ENCODE measurements at places on chromosomes 16 and 17.

DNA sequence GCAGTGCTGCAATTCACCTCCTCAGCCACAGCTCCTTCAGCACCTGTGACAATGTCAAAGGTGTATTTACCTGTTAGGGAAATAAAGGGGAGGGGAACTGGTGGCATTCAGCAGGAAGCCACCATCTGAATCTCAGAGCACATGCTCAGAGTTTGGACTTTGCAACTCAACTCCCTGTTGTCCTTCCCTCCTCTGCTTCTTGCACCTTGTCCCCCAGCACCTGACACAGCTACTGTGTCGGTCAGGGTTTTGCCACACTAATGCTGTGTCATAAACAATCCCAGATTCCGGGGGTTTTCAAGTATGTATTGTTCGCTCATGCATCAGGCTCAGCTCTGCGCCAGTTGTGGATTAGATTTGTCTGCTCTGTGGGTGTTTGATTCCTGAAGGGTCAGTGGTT lies 43.7 kb downstream of the HSBP1 start:
- no peak for DNase-seq

GRCh38 chr17:64448665-64449512 lies at the start of gene MILR1:
Gene MILR1 (plus strand): TSS chr17:64449115. CDS start chr17:64449169, 54 bp downstream.
- peak; percentile 58 for DNase-seq

GRCh38 chr17:13410874-13411273 lies 190.9 kb downstream of the HS3ST3A1 start:
- DNase-seq: no peak

- DNase-seq: peak; percentile 33
These were observed 1.9 kb downstream of the IGSF6 start for GRCh38 chr16:21650521-21650920.

GRCh38 chr17:66840061-66840460 lies 5.1 kb downstream of the CACNG5 start:
- no peak for DNase-seq

- DNase-seq: peak; percentile 23
These were observed 2.1 kb upstream of the ZSCAN10 start for GRCh38 chr16:3101018-3101840.

DNA sequence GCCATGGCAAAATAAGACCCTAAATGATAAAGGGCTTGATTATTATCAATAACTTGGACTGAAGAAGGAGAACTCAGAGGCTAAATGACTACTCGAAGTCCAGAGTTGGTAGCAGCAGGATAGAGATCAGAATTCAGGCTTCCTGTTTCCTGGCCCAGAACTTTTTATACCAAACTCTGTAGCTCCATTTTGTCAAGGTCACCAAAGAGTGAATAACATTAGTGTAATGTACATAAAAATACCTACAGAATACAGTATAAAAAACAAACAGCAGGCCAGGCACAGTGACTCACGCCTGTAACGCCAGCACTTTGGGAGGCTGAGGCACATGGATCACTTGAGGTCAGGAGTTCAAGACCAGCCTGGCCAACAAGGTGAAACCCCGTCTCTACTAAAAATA lies 79.0 kb downstream of the ARHGAP17 start:
- no peak for DNase-seq

- DNase-seq: no peak
These were observed 99.7 kb upstream of the RBL2 start for GRCh38 chr16:53334581-53334980.

GRCh38 chr17:4199818-4200402 lies 56.9 kb downstream of the CYB5D2 start:
- peak; percentile 54 for DNase-seq

- DNase-seq: no peak
These were observed 594.8 kb upstream of the GOT2 start for GRCh38 chr16:59328961-59329360.

DNA sequence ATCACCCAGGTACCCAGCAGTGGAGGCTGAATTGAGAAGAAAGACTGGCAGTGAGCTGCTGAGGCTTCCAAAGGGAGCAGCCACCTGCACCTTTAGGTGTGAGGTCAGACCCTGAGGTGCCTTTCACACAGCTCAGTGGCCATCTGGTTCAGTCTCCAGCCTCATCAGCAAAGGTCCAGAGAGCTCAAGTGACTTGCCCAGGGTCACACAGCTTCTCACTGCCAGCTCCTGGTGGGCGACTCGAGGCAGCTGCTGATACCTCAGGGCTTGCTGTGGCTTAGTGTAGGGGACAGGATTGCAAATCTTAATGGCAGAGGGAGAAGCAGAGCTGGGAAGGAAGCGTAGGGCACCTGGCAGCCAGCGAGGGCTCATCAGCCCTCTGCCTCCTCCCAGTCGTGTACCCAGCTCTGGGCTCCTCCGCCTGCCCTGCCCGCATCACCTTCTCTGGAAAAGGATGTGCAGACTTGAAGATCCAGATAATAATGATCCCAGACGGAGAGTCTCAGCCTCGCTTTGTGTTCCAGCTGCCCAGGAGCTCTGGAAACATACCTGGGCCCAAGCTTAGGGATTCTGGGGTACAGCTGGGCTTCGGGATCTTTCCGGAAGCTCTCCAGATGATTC lies 165.3 kb upstream of the GSE1 start:
- DNase-seq: no peak

DNA sequence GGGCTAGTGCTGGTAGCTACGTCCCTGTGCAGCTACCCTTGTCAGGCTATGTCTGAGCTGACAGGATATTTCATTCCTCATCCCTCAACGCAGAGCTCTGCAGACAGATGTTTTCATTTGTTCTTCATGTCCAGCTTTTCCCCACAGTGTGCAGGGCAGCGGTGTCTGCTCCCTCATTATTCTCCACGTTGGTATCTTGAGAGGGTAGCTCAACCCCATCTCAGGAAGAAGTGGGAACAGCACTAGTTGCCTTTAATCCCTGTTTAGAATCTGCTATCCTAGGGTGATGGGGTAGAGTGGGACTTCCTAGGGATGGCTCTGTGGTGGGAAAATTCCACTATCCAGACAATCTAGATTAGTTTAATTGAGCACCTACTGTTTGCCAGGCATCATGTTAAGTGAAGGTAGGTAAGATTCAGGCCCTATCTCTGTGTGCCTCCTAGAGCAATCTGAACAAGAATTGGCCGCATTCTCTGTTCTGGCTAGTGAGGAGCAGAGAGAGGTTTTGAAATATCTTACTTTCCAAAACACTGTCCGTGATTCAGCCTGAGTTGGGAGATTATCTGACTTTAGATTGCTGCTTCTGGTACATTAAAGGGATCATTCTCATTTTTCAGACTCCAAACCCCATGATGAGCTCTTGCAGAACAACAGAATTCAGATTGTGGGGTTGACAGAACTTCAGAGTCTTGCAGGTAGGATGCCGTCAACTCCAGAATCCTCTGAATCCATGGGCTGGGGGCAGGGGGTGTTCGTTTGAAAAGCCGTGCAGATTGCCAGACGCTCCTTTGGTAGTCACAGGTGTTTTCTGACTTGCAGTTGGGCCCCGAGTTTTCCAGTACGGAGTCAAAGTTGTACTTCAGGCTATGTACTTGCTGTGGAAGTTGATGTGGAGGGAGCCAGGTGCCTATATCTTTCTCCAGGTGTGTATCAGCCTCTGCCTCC lies 963 bp downstream of the ALG1 start:
- no peak for DNase-seq

DNA sequence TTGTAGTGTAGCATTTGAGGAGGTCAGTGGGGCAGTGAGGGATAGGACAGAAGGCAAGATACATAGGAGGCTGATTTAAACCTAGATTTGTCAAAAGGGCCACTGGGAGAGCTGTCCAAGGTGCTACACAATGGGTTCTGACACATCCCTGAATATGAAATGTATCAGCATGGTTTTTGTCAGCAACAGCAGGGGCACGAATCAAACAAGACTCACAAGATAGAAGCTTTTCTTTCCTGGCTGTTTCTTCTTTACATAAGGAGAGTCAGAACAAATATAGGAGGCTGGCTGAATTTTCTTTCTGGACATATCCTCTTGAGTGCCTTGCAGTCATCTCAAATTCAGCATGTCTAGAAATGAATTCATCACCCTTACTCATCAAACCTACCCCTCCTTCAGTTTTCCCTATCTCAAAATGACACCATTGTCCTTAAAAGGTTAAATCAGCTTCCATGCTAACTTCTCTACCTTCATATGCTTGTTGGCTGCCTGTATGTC lies 130.5 kb downstream of the NPIPB5 start:
- no peak for DNase-seq

DNA sequence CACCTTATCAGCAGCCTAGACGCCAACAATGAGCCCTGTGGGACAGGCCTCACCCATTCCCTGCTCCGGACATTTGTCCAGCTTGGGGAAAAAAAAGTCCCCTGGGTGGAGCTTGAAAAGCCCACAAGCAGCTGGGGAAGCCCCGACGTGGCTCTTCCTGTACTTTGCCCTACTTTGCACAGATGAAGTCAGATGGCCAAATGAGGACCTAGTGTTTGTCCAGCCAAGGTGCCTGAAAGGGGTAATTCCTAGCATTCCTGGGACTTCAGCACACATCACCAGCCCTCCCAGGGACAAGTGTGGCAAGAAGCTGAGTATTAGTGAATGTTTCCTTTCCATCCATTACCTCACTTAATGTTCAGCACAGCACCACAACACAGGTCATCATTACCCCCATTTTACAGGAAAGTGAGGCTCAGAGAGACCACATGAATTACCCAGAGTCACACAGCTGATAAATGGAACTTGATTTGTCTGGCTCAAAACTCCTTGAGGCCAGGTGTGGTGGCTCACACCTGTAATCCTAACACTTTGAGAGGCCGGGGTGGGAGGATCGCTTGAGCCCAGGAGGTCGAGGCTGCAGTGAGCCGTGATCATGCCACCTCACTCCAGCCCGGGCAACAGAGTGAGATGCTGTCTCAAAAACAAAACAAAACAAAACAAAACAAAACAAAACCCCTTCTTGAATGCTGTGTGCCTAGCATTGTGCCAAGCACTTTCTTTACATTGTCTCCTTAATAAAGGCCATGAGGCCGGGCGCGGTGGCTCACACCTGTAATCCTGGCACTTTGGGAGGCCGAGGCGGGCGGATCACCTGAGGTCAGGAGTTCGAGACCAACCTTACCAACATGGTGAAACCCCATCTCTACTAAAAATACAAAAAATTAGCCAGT lies 19.9 kb upstream of the PLLP start:
- no peak for DNase-seq

GRCh38 chr16:53744449-53744848 lies 40.5 kb downstream of the FTO start:
- DNase-seq: peak; percentile 28

DNA sequence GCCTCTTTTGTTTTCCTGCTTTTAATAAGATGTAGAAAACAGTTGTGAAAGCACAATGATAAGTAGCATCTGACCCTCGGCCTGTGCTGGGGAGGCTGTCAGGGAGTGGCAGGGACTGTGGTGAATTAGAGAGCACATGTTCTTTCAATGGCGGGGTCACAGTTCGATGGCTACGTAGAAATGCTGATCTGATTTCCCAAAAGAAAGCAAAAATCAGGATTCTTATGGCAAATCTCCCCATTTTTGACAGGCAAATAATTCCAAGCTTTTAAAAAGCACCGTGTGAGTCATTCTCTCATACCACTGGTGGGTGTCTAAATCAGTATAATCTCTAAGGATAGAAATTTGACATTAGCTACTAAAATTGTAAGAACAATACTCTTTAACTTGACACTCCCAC lies 4.2 kb upstream of the MAPK7 start:
- no peak for DNase-seq

GRCh38 chr16:63287401-63287800 lies 1251.2 kb upstream of the CDH8 start:
- DNase-seq: no peak

- peak; percentile 61 for DNase-seq
These were observed 62.6 kb downstream of the PLCG2 start for GRCh38 chr16:81841722-81842121.

- DNase-seq: no peak
These were observed 233.0 kb downstream of the MSI2 start for GRCh38 chr17:57489321-57489720.

DNA sequence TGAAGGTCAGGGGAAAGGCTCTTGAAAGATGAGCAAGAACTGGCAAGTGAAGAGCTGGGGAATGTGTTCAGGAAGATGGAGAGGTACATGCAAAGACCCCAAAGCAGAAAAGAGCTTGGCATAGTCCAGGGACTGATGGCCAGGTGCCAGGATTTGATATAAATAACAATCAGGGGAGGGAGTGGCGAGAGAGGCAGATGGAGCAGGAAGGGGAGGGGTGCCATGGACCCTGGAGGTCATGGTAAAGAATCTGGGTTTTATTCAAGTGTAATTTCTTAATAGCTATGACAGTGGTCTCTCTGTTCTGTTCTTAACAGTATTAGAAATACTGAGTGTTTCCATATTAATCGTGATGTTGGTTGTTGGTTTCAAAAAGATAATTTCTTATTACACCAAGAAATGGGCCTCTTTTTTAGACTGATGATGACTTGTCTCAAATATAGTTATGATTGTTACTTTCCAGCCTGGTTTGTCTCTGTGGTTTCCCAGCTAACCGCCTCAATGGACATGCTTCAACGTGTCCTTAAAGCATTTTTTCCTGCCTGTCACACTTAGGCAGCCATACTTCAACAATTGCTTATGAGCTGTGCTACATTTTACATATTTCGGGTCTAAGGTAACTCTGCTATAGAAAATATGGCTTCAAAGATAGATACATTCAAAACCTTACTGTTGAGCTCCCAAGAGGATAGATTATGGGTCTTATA lies 49.4 kb downstream of the MYH10 start:
- DNase-seq: no peak

- DNase-seq: no peak
These were observed 224.7 kb downstream of the BCAS3 start for GRCh38 chr17:60902399-60902798.

- no peak for DNase-seq
These were observed 26.9 kb upstream of the COX10 start for GRCh38 chr17:14042411-14042810.

DNA sequence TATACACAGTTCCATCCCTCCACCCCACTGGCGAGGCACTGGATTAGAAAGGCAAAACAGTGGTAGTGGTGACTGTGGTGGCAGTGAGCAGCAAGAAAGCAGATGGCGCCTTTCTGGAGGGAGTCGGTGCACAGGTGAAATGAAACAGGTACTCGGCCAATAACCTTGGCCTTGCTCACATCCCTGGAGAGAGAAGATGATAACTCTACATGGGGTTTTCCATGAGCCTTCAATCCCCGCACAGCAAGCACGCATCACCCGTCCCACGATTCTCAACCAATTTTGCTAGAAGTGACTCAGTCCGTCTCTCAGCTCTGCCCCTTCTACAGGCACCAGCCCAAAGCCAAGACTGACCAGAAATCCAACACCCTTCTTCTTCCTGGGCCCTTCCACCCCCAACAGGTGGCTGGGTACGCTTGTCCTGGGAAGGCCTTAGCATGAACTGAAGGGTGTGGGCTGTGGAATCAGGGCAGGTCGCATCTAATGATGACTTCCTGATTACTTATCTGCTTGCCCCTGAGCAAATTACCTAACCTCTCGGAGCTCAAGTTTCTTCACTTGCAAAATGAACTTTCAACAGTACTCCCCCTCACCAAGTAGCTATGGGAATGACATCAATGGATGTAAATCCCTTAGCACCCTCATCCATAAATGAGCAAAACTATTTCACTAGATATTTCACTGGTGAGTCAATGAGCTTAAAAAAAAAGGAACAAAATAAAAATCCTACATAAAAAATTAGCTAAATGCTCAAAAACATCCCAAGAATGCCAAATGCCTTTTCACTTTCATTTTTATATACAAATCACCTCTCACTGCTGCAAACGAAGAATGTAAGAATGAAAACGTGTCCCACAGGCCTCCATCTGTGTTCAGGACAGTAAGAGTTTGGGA lies 18.0 kb downstream of the XPO6 start:
- DNase-seq: no peak

GRCh38 chr17:14032234-14032633 lies 37.1 kb upstream of the COX10 start:
- no peak for DNase-seq

- DNase-seq: peak; percentile 47
These were observed 9.1 kb upstream of the PPP1R1B start for GRCh38 chr17:39617446-39618245.

GRCh38 chr16:12794486-12795387 lies 8.9 kb downstream of the CPPED1 start:
- DNase-seq: no peak

All from CD4-positive, alpha-beta T cell treated with Interleukin-1 beta for 1 hour (primary cell).